Osteocyte (in vitro differentiated cells): ENCODE measurements at places on chromosomes 11 and 22. TPM values are rescaled to one million over a fixed set of nuclear protein-coding genes. Genes with fewer than 3 reads are reported as not detected.

DNA sequence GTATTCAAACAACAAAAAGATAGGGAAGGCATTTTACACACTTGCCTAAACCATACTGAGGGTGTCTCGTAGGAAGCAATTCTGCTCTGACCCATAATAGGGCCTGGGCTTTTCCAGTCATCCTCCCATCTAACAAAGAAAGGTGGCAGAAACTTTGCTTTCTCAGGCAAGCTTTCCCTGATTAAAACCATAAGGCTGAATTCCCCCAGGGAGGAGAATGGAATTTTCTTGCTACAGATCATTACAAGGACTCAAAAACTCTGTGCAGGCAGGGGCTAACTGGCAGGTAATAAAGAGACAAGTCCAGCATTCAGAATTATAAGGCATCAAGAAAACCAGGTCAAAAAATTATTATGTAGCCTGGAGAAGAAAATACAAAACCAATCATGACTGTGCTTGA lies 90.4 kb downstream of the RBFOX2 start:
- peaks cover 10% of the 10 kb centered on the region for H3K36me3 ChIP-seq
- H3K27me3 ChIP-seq: no peaks in the 10 kb centered on the region
- DNase-seq: no peak
- H3K4me3 ChIP-seq: no peak overlapping the region
- peaks cover 14% of the 10 kb centered on the region for H3K4me1 ChIP-seq

DNA sequence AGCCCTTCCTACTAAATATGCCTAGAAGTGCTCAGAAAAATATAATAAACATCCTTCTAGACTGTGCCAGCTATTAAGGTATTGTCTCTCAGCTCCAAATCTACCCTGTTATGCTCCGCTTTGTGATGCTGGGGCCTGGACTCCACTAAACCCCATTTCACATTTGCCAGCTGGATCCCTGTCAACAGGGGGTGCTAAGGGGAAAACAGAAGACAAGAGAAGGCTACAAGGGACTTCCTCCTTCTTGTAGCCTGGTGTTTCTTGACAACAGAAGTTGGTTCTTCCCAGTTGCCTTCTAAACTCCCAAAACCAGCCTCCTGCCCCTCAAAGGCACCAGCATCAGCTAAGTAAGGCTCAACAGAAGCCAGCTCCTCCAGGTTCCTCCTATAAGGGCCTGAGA lies 5.2 kb downstream of the NUMA1 start:
- no peak overlapping the region for H3K4me3 ChIP-seq
- DNase-seq: no peak
- peaks cover 45% of the 10 kb centered on the region for H3K4me1 ChIP-seq
- no peaks in the 10 kb centered on the region for H3K27me3 ChIP-seq

DNA sequence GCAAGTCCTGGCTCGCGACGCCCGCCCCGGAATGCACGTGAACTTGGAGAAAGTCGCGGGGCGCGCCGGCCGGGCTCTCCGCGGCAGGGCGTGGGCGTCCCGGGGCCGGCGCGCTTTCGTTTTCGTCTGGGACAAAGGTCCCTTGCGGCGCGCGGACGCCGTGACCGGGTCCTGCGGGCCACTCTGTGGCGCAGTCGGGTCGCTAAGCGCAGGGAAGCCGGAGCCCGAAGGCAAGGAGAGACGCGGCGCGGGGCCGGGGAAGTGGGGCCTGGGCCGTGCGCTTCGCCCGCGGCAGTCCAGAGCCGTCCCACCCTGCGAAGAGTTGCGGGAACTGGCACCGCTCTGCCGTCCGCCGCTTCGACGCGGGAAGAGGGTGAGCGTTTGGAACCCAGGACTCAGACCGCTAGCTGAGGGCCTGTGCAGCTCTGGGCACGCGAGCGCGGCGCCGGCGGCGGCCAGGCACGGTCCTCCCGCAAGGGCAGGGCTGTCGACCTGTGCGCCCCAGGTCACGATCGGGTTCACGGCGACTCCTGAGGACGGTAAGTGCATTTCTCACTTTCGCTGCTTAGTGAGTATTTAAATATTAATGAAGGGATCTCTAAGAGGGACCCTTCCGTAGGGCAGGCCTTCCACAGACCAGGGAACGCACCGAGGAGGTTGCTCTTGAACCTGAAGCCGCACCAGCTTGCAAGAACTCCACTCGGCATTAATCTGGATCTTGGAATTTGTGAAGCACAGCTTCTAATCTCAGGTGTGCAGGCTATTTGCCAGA lies 78.0 kb upstream of the PPARA start:
- peak overlapping the region; percentile 89 for H3K4me3 ChIP-seq
- H3K4me1 ChIP-seq: peaks cover 64% of the 10 kb centered on the region
- no peaks in the 10 kb centered on the region for H3K27me3 ChIP-seq
- no peak for DNase-seq
- H3K36me3 ChIP-seq: peaks cover 35% of the 10 kb centered on the region
- H3K27ac ChIP-seq: peak overlapping the region; percentile 85

DNA sequence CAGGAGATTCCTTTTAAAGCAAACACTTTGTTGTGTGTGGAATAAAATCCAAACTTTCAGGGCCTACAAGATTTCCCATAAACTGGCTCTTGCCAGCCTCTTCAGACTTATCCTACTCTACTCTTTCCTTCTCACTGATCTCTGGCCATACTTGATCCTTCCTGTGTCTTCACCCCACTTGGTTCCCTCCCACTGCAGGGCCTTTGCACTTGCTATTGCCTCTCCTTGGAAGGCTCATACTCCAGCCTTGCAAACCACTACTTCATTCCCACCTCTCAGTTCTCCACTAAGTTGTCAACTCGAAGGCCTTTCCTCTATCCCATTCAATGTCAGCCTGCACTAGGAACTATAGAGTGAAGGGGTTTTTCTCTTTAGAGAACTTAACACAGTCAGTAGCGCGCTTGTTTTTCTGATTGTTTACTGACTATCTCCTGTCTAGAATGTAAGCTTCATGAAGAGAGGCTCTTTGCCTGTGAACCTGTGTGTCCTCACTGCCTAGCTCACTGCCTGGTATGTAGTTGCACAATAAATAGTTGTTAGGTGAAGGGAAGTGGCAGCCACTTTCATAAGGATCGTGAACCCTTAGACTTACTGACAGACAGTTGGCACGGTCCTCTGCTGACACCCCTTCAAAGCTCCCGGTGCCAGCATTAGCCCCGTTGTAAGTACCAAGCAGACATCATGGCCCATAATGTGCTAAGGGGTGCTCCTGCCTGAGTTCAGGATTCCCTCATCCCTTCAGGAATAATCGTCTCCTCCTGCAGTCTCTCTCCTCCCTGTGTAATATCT lies 833 bp upstream of the ME3 start:
- DNase-seq: no peak
- H3K27me3 ChIP-seq: no peaks in the 10 kb centered on the region
- H3K4me3 ChIP-seq: peak overlapping the region; percentile 59
- H3K27ac ChIP-seq: peak overlapping the region; percentile 87

DNA sequence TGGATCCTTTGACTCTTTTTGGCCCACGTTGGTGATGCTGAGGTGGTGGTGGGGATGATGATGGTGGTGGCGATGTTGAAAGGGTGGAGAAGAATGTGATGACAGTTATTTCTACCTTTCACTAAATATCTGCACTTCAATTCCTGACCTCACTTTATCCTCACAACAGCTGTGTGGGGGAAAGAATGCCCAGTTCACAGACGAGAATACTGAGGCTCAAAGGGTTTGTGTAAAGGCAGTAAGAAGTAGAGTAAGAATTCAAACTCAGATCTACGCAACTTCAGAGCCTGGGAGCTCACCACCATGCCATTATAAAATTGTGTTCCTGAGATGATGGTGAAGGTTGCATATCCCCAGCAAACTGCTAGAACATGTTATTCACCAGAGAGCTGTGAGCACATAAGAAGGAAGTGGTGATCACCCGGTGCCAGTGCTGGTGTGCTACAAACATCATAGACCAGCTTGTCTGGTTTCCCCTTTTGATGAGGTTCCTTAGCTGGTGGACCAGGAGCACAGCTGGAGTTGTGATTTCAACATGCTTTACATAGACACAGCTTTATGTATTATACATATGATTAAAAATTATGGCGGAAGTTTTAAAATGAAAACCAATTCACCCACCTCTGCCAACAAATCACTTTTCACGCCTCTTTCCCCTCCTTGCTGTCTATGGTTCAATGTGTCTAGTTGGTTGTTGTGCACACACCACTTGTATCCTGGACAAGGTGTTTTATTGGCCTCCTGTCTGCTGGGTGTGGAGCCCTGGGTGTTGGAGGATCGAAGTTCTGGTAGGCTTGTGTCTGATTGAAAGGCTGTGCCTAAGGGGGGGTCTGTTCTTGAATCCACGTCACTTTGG lies 6.2 kb downstream of the ST14 start:
- peak overlapping the region; percentile 19 for H3K27ac ChIP-seq
- H3K4me1 ChIP-seq: peaks cover 5% of the 10 kb centered on the region
- H3K27me3 ChIP-seq: peaks cover 15% of the 10 kb centered on the region
- H3K4me3 ChIP-seq: no peak overlapping the region

DNA sequence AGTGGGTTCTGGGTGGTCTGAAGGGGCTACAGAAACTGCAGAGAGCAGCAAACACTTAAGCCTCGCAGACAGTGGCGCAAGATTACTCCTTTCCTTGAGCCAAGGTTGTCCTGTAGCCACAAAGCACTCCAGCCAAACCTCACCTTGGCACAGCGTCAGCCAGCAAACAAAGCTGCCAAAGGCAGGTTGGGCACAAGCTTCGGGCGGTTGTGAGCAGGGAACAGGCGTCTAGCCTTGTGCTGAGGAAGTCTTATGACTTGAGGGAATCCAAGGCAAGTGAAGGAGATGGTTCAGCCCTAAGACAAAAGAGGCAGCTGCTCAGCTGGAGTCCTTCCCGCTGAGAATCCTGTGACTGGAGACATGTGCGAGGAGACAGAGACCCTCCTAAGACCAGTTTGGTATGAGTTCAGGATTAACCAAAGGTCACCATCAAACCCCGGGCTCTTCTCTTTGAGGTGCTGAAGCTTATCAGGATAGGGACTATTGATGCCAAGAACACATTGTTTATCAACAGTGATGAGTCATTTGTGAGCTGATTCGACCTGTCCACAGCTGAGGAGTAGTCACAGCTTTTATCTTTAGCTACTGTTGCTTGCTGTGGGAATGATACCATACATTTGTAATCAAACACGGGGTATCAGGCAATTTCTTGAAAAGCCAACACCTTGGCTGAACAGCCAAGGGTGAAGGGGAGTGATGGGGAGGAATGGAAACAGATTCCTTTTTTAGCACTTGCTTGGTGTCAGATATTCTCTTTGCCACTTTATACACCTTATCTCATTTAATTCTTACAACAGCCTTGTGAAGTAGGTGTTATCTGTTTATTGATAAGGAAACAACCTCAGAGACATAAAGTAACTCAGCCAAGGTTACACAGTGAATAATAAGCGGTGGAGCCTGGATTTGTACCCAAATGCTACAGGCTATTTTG lies 4.6 kb downstream of the ADM start:
- H3K27ac ChIP-seq: peak overlapping the region; percentile 100
- no peak for DNase-seq
- no peaks in the 10 kb centered on the region for H3K27me3 ChIP-seq
- H3K4me3 ChIP-seq: peak overlapping the region; percentile 99
- H3K36me3 ChIP-seq: peaks cover 27% of the 10 kb centered on the region
- H3K4me1 ChIP-seq: peaks cover 24% of the 10 kb centered on the region

The CARD18 gene
- total RNA-seq: not detected in 2 replicates

The SLC7A4 gene
- not detected in 2 replicates for total RNA-seq
